CD4-positive, alpha-beta memory T cell (primary cell): ENCODE measurements at places on chromosomes 4 and X. TPM values are rescaled to one million over a fixed set of nuclear protein-coding genes. Genes with fewer than 3 reads are reported as not detected.

- no peak overlapping the region for H3K4me3 ChIP-seq
- DNase-seq: no peak
- no peaks in the 10 kb centered on the region for H3K36me3 ChIP-seq
Measured at GRCh38 chr4:589219-589963, 13.3 kb upstream of the TMEM271 start.

DNA sequence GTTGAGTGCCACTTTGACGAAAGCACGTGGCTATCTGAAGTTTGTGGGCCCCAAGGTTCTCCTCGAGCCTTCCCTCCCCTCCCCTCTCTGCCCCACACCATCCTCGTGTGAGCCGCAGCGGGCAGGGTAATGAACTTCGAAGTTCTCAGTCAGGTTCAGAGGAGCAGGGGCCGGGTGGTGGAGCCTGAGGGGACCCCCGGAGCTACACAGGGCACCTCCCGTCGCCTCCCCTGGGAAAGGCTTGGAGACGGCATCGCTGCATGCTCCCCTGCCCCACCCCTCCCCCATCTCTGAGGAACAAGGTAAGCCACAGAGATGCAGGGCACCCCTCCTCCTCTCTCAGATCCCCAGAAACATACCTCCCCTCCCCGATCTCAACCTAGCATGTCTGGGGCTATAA is 2.8 kb upstream of the NKX1-1 start:
- H3K4me1 ChIP-seq: no peaks in the 10 kb centered on the region
- H3K27me3 ChIP-seq: peaks cover 6% of the 10 kb centered on the region
- H3K36me3 ChIP-seq: no peaks in the 10 kb centered on the region
- H3K4me3 ChIP-seq: no peak overlapping the region
- DNase-seq: no peak
- H3K27ac ChIP-seq: no peak overlapping the region

Gene SPARCL1
- total RNA-seq: not detected

Gene C4orf36
- 0.70 TPM for total RNA-seq

Gene ARR3
- total RNA-seq: not detected

Gene MAGEA2B
- total RNA-seq: not detected

DNA sequence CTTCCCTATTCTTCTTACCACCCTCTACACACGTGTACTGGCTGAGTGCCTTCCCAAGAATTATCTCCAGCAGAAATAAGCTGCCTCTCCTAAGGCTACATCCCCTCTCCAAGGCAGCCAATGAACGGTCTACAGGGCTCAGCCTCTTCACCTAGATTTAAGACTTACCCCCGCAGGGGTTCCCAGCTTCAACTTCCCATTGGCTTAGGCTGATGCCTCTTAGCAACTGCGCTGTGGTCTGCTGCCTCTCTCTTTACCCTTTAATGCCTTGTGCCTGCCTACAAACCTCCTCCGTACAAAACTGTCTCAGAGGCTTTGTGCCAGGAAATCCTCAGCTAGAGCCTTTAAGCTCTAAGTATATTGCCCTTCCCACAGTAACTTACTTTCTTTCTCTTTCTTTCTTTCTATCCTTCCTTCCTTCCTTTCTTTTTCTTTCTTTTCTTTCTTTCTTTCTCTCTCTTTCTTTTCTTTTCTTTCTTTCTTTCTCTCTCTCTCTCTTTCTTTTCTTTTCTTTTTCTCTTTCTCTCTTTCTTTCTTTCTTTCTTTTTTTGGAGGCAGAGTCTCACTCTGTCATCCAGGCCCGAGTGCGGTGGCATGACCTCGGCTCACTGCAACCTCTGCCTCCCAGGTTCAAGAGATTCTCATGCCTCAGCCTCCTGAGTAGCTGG is 15.1 kb upstream of the PIGA start:
- H3K27me3 ChIP-seq: no peaks in the 10 kb centered on the region
- H3K4me1 ChIP-seq: no peaks in the 10 kb centered on the region
- no peaks in the 10 kb centered on the region for H3K36me3 ChIP-seq
- no peak for DNase-seq

DNA sequence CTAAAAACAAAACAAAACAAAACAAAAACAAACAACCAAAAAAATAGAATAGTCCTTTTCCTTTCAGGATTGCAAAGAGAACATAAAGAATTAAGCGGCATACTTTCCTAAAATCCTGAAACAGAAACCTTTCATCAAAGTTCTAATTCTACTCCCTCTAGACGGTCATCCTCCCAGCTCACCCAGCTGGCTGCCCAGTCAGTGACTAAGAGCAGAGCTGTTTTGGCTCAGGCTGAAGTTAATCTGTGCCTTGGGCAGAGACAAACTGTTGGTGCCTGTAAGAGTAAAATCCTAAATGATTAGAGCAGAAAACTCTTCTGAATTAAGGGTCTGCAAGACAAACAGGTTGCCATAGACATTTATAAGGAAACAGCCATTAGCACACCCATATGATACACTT is 17.6 kb upstream of the WAS start:
- no peak overlapping the region for H3K4me3 ChIP-seq
- H3K36me3 ChIP-seq: no peaks in the 10 kb centered on the region
- H3K4me1 ChIP-seq: no peaks in the 10 kb centered on the region
- H3K27ac ChIP-seq: no peak overlapping the region
- DNase-seq: no peak

DNA sequence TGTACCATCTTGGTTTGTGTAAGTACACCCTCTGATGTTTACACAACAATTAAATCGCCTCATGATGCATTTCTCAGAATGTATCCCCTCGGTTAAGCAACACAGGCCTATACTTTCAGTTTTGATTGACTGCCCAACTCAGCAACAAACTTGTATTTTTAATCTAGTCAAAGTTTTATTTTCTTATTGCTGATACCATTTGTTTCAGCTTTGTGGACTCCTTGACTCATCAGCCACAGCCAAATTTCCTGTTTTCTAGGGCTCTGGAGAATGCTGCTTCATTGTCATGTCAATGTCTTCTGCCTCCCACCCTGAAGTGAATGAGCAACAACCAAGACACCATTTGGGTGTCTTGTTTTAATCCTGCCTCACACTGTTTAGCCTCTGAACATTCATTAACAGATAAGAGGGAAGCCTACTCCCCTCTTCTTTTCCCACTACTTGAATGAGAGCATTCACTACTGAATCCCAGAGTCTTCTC is 14.0 kb downstream of the BBS12 start:
- H3K4me1 ChIP-seq: no peaks in the 10 kb centered on the region
- DNase-seq: no peak
- H3K27me3 ChIP-seq: peaks cover 10% of the 10 kb centered on the region
- no peaks in the 10 kb centered on the region for H3K36me3 ChIP-seq

DNA sequence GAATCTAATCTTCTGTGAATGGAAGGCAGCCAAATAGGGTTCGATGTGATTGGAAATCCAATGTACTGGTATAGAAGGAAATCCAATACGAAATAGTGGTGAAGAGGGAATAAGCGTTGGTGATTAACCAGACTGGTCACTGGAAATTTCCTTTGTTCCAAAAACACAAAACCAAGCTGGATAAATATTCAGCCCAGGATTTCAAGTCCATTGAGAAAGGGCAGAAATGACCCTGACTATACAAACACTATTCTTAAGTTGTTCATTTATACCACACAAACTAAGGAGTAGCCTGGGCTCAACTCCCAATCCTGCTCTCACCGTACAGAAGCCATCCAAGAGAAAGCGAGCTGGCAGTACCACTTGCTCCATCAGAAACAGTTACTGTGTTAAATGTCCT is 32.2 kb downstream of the PCDH19 start:
- no peak overlapping the region for H3K4me3 ChIP-seq
- no peaks in the 10 kb centered on the region for H3K4me1 ChIP-seq
- DNase-seq: no peak
- H3K36me3 ChIP-seq: no peaks in the 10 kb centered on the region
- H3K27me3 ChIP-seq: no peaks in the 10 kb centered on the region

Gene SULT1E1
- total RNA-seq: not detected

Gene CFP
- 29.0 TPM for total RNA-seq

Gene SLITRK2
- total RNA-seq: not detected

GRCh38 chrX:13487731-13488505 is 81.5 kb upstream of the EGFL6 start:
- no peak overlapping the region for H3K27ac ChIP-seq
- no peaks in the 10 kb centered on the region for H3K36me3 ChIP-seq
- H3K27me3 ChIP-seq: no peaks in the 10 kb centered on the region
- DNase-seq: peak; percentile 56

GRCh38 chr4:185958094-185958747 is 110.7 kb upstream of the TLR3 start:
- no peak for DNase-seq
- H3K27me3 ChIP-seq: no peaks in the 10 kb centered on the region
- H3K4me1 ChIP-seq: no peaks in the 10 kb centered on the region

Gene CXCL8
- 3.8 TPM for total RNA-seq

- DNase-seq: no peak
- H3K36me3 ChIP-seq: peaks cover 43% of the 10 kb centered on the region
- H3K27ac ChIP-seq: peak overlapping the region; percentile 97
- H3K27me3 ChIP-seq: no peaks in the 10 kb centered on the region
- H3K4me1 ChIP-seq: peaks cover 37% of the 10 kb centered on the region
Measured at GRCh38 chr4:2937986-2938385, 25.2 kb downstream of the NOP14 start.

DNA sequence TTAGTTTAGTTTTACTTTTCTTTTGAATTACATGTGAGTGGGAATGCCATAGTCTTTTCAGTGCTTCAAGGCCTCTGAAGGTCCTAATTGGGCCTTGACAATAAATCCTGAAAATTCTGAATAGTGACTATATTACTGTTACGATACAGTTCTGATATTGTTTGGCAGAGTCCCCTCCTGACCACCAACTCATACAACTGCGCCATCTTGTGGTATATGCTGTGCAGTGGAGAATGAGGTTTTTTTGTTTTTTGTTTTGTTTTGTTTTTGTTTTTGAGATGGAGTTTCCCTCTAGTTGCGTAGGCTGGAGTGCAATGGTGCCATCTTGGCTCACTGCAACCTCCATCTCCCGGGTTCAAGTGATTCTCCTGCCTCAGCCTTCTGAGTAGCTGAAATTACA is 56.6 kb upstream of the CHRDL1 start:
- no peaks in the 10 kb centered on the region for H3K4me1 ChIP-seq
- H3K27me3 ChIP-seq: no peaks in the 10 kb centered on the region
- no peaks in the 10 kb centered on the region for H3K36me3 ChIP-seq

DNA sequence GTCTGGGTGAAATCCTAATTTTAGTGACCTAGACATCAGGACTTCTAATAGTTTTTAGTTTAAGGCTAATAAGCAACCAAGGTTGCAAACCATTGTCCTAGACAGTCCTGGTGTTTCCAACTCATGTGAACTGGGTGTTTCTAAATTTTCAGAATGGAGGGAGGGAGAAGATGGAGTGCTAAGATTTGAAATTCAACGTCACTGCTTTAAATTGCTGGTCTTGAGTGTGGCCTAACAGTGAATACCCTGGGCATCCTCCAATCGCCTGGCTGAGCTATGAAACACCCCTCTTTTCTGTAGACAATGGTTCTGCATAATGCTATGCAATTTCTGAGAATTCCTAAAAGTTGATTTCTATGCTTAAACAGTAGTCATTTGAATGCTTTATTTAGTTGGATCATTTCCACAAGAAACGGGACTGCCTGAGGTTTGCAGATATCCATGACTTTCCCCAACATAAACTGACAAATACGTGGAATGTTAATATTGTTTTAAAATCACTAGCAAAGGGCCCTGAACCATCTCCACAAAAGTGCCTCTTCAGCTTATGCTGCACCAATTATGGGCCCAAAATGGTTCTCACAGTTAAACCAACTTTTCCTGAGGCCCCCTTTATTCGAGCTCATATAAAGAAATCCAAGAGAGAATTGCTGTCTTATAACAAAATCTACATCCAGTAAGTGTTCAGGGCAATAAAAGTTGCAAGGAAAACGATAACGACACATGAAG is 1.1 kb downstream of the FBXL5 start:
- H3K4me1 ChIP-seq: peaks cover 59% of the 10 kb centered on the region
- DNase-seq: no peak
- no peaks in the 10 kb centered on the region for H3K36me3 ChIP-seq

Gene SPANXN4
- total RNA-seq: not detected

- H3K4me3 ChIP-seq: no peak overlapping the region
- no peak for DNase-seq
Measured at GRCh38 chrX:17185431-17185830, 189.6 kb upstream of the NHS start.

Gene DAPP1
- 23.0 TPM for total RNA-seq

- no peak overlapping the region for H3K4me3 ChIP-seq
- H3K4me1 ChIP-seq: no peaks in the 10 kb centered on the region
- H3K27ac ChIP-seq: no peak overlapping the region
- peak; percentile 31 for DNase-seq
- H3K27me3 ChIP-seq: no peaks in the 10 kb centered on the region
Measured at GRCh38 chrX:724256-724655, 93.7 kb downstream of the SHOX start.

DNA sequence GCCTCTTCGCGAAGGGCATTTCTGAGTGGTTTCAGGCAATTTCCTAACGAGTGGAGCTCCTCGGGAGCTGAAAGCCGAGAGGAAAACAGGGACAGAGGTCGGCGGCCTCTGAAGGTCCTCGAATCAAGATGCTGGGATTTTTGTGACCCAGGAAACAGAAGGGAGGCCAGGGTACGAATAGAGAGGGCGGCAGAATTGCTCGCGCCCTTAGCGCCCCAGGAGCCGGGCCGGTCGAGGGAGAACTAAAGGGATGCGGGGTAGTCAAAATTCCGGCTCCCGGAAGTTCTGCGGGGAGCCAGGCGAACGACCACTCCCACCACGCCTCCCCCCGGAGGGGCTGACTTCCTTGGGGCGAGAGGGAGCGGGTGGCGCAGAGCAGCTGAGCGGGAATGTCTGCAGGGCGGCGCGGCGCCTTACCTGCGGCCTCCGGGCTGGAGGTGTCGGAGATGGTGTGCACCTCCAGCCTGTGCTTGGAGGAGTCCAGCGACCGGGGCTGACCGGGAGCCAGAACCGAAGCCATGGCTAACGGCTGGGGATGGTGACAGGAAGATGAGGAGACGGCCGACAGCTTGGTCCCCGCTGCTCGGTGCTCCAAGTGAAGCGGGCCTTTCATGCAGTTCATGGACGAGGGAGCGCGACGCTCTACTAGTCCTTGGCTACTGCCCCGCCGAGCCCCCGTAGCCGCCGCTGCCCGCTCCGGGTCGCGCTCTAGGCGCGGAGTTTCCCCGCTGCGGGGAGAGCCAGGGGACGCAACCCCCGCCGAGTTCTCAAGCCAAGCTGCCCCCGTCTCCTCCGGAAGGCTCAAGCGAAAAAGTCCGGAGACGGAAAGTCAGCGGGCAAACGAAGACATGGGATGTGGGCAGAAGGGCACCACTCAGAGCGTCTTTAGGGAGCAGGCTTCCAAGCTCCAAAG is 782 bp downstream of the PITX2 start:
- H3K4me1 ChIP-seq: peaks cover 28% of the 10 kb centered on the region
- H3K36me3 ChIP-seq: no peaks in the 10 kb centered on the region
- DNase-seq: no peak
- H3K27me3 ChIP-seq: peaks cover 77% of the 10 kb centered on the region
- H3K27ac ChIP-seq: no peak overlapping the region
- H3K4me3 ChIP-seq: no peak overlapping the region

- H3K36me3 ChIP-seq: no peaks in the 10 kb centered on the region
- H3K4me3 ChIP-seq: no peak overlapping the region
- H3K27me3 ChIP-seq: no peaks in the 10 kb centered on the region
Measured at GRCh38 chrX:72475952-72476668, 96.5 kb downstream of the HDAC8 start.

DNA sequence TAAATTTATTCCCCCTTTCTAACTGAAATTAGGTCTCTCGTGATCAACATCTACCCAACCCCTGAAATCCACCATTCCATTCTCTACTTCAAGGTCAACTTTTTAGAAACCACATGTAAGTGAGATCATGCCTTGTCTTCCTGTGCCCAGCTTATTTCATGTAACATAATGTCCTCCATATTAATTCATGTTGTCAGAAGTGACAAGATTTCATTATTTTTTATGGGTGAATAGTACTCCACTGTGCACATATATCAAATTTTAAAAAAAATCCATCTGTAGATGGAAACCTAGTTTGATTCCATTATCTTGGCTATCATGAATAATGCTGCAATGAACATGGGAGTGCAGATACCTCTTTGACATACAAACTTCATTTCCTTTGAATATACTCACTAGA is 1.5 kb downstream of the PPID start:
- peak overlapping the region; percentile 93 for H3K27ac ChIP-seq
- no peak overlapping the region for H3K4me3 ChIP-seq
- peaks cover 27% of the 10 kb centered on the region for H3K36me3 ChIP-seq
- H3K27me3 ChIP-seq: no peaks in the 10 kb centered on the region
